ENCODE measurements at places on chromosomes 2 and 18.

DNA sequence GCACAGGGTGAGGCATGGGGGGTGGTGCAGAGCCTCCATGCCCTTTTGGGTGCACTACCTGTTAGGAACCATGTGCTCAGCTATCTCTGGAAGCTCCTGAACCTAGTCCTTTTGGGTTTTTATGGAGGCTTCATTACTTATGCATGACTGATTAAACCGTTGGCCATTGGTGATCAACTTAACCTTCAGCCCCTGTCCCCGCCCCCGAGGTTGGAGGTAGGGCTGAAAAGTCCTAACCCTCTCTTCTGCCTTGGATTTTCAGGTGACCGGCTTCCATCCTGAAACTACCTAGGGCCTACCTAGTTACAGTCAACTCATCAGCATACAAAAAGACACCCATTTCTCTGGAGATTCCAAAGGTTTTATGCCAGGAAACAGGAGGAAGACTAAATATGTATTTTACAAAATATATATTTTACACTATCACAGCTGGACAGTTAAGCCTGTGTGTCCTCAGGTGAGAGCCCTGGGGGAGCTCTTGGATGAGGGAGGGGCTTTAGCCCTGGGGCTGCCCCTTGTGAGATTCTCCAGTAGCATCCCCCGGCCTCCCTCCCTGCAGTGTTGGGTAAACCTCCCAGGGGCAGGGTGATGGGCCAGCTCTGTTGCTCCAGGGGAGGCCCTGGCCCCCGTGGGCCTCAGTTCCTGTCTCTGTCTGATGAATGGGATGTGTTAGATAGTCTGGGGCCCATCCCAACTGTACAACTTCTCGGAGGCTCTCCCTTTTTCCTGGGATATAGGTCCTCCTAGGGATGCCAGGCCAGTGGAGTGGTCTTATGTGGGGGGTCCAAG, 24.1 kb downstream of the GLI2 start:
- DNase-seq = no peak

DNA sequence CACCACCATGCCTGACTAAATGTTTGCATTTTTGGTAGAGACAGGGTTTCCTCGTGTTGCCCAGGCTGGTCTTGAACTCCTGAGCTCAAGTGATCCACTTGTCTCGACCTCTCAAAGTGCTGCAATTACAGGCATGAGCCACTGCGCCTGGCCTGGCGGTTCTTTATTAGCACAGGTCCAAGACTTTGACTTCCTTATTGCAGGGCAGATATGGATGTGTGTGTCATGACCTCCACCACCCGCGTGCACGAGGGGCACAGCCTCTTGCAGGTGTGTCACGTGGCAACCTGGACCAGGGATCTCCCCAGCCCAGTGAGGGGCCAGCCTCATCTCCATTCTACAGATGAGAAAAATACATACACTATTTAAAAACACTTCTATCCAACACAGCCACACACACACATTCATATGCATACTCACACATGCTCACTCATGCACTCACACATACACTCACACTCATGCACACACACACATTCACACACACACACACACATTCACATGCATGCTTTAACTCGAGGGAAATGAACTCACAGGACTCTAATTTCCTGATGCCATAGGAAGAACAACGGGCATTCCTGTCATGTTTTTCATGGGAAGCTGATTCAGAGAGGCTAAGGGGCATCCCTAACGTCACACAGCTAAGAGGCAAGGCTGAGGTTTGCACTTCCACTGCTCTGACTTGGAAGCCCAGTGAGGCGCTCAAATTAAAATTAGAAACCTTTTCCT, 38.8 kb downstream of the RRM2 start:
- DNase-seq = no peak

DNA sequence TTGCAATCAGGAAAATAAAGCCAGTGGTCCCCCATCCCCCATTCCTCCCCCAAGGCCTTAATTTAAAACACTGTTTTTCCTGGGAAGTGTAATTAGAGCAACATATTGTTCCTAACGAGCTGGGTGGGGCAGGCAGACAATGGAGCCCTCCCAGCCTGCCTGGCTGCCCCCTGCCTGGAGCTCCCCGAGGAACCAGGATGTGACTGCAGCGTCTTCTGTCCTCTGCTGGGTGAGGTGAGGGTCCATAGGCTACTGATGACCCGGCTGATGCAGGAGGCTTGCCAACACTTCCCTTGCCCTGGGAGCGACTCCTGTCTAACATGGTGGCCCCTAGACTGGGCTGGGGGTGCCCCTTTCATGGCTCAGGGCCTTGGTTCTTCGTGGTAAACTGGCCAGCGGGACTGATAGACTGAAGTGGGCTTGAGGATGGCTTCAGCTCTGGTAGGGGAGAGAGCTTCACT, 152.4 kb downstream of the DYSF start:
- no peak for DNase-seq

- DNase-seq = no peak
These were observed 329.5 kb upstream of the SYT4 start for GRCh38 chr18:43606795-43607194.

GRCh38 chr2:239000500-239001073, 152.7 kb downstream of the TWIST2 start:
- no peak for DNase-seq

DNA sequence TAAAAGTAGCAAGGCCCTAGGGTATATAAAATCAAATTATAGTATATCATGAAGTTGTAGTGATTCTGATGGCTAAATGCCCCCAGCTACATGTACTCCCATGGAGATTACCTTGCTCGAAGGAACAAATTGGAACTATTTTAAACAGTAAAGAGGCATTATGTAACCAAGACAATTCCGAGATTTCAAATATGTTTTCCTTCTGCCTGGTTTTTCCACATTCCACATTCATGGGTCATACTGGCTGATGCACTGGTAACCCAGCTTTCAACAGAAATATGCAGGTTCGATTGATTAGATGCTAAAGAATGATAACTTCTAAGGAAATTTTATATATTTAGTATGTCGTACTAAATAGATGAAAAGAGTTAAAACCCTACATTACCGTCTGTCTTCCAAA, 62.3 kb upstream of the MGAT4A start:
- peak; percentile 74 for DNase-seq

- DNase-seq = no peak
These were observed 409.9 kb upstream of the NRXN1 start for GRCh38 chr2:51441786-51442185.

DNA sequence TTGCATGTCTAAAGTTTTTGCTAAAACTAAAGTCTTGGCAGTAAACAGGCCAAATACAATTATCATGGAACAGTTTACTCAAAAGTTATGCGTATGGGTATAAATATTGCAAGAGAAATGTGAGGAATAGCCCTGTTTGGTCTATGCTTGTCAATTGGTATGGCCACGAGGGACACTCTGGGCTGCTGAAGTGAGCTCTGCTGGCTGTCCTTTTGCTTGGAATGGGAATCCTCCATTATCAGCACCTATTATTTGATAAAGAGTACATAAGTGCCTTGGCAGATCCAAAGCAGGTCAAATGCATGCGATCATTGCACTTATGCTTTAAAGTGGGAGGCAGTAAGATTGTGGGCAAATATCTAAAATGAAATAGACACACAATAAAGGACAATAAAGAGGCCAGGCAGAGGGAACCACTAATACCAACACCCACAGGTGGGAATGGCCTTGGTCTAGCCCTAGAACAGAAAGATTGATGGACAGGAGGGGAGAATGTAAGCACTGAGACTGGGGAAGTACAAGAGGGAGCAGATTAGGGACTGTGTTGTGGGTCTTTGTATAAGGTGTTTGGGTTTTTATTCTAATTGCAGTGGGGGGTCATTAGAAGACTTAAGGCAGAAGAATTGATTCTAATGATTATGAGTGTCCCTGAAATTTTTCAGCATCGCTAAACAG, 60.0 kb upstream of the NOSTRIN start:
- DNase-seq = no peak

- no peak for DNase-seq
These were observed 201.8 kb upstream of the KLHL14 start for GRCh38 chr18:32974421-32975162.

DNA sequence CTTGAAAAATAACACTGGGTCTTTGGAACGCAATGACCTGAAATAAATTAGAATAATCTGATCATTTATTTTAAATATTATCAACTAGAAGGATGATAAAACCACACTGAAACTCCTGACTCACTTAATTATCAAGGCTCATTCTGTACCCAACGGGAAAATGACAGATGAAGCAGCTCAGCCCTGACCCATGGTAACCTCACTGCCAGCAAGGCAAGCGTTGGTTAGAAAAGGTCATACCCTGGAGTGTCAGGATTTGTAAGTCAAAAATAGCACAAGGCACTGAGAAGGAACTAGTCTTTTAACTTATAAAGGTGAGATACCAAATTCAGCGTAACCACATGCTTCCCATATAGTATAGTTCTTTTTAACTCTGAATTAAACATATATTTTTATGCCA, 277.5 kb downstream of the ETAA1 start:
- no peak for DNase-seq

DNA sequence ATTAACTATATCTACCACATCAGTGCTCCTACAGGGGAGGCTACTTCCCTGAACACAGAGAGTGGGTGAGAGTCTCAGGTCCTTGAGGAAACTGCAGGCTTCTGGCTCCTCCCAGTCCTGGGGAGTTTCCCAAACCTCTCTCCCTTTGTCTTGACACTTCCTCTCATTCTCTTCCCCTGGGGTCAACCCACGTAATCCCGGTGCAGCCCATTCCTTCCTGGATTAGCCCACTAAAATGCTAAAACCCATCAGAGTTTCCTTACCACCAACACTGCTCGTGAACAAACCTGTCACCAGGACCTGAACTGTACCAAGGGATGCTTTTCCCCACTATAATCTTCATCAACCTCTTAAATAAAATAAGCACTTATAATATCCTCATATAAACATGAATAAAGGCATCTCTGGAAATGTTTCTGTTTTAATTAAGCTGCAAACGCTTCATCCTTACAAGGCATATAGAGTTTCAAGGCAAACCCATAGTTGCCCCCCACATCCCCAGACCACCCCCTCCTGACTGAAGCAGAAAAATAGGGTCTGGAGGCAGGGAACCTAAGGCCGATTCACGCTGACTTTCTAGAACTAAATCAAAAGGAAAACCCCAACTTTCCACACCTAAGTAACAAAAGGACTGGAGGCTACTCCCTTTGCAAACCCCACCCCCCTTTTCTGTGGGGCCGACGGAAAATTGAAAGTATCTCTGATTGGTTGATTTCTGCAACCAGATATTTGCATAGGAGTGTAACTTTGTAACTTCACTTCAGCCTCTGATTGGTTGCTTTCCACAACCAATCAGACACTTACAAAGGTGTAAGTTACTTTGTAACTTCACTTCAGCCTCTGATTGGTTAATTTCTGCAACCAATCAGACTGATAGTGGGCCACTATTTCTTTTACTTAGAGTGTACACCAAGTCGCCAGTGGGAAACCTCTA, 19.0 kb downstream of the TMSB10 start:
- peak; percentile 90 for DNase-seq
